Cerebellar nuclear complex (tissue), 1 donor: ENCODE measurements at places on chromosomes 4 and X.

DNA sequence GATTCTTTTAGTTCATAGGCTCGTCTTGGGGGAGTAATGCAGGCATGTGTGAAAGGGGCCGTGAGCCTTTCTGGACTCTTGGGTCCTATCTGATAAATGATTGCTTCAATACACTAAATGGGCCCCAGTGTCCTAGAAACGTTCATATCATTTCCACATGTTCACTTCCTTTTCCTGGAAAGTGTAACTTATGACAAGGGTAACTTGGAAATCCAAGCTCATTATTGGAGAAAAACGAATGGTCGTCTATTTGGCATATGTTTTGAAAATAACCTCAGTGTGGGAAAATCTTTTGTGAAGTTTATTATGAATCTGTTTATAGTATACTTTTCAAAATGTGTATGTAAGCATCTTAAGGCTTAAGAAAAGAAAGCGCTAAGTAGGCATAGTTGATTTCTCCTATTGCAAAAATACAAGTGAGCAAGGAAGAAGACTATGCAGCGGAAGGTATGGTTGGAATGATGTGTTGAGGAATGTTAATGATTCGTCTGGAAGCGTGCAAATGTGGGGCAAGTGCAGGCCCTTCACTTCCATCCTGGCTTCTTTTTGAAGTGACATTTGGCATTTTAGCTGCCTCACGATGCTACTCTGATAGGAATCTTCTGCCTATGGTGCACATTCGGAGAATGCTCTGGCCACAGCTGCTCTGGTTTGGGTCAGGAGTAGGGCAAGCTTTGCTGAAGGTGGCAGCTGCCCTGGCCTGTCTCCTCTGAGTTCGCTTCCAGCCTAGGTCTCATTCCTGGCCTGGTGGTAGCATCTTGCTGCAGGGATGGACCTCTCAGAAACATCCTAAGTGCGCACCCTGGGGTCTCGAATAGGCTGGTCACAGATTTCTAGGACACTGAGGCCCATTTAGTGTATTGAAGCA lies 49.5 kb upstream of the STOX2 start:
- no peak for DNase-seq

GRCh38 chr4:122762966-122763716 lies 30.6 kb downstream of the BBS12 start:
- no peak for DNase-seq

DNA sequence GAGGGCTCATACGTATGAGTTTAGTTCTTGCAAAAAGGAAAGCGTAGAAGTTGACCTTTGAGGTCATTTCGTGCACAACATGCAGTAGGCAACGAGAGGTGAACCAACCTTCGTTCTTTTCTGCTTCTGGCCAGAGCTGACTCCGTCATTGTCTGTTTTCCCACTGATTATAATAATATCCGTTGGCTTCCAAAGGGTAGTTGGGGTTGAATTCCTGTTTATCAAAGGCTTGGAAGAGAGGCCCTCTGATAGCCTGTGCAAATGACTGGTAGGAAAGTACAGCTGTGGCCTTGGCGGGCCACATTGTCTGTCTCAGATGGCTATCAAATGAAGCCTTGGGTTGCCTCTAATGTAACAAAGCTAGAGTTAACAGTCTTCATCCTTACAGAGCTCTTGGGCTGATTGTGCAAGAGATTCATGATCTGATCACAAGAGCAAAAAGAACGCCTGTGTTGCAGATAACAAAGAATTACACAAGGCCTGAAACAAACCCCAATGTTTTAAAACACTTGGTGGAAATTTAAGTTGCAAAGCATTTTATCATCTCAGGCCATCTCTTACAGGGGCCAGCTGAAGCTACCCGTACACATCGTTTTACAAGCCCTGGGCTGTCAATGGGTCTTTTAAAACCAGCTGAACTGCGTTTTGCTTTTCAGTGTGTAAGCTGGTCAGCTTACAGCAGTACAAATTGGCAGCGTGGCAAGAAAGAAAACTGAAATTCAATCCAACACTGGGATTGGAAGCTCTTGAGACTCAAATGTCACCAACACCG lies 46.1 kb upstream of the FAM9C start:
- DNase-seq = no peak

DNA sequence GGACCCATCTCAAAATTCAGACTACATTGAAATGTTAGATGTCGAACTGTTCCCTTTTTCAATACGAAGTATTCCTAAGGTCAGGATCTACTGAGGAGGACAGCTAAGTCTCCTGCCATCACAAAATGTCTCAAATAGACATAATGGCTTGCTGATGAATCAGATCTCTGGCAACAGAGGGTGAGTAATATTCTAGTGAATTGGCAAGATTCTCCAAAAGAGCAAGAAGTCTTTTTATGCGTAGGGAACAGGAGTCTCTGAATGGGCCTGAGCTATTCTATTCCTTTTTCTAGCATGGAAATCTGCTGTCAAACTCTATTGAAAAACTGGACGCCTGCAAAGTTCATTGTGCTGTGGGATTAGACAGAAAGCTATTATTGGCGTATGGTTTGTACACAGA lies 145.4 kb downstream of the FNIP2 start:
- DNase-seq = no peak

DNA sequence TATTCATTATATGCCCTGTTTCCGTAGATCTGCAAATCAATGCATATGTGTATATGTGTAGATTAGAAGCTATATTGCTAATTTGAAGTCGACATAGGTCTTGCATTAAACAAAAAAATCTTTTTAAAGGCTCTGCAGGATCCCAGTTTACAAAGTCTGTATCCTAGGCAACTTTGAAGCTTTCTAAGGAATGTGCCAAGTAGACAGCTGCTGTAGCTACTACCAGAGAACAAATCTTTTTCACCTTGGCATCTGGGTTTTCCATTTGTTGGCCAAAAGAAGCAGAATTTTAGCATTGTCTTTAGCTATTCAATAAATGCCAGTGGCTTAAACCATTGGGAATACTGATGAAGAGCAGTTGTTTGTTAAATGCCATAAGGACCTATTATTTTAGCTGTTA lies 88.0 kb downstream of the NAA11 start:
- DNase-seq = no peak

DNA sequence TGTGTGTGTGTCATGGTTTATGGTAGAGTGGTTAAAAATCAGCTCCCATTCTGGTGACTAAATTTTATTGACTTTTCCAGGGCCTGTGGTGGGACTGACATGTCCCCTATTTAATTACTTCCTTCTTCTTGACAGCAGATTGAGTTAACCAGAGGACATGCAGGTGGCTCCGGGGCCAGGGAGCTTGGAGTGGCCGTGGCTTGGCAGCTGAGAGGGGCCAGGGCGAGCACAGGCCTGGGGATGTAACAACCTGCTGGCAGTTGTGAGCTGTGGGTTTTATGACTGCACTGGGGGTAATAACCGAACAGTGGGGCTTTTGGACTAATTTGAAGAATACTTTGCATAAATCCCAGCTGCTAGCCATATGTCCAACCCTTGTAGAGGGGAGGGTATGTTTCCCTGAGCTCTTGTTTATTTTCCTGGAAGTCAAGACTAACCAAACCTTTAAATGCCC lies 186.0 kb downstream of the MID1IP1 start:
- DNase-seq = no peak

- no peak for DNase-seq
Measured at GRCh38 chrX:81308086-81308829, 106.4 kb downstream of the SH3BGRL start.

GRCh38 chrX:149363965-149364364 lies 141.1 kb downstream of the IDS start:
- DNase-seq = no peak

- DNase-seq = no peak
Measured at GRCh38 chr4:137685357-137685756, 153.1 kb upstream of the PCDH18 start.

- DNase-seq = no peak
Measured at GRCh38 chr4:13907255-13907751, 279.8 kb upstream of the BOD1L1 start.

DNA sequence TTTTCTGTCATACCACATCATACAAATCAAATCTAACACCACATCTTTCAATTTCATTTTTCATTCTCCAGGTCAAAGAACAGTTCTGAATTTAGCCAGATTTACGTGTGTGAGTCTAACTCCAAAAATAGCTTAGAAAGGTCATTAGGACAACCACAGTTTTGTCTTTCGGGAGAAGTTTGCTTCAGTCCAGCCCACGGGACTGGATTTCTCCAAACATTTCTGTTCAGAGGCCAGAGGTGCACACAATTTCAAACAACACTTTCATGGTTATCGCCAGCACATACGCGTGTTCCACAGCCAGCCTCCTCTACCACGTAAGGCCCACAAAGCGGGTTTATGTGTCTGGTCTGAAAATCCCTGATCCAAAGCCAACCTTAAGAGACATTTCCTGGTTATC lies 65.9 kb downstream of the VEGFC start:
- no peak for DNase-seq

DNA sequence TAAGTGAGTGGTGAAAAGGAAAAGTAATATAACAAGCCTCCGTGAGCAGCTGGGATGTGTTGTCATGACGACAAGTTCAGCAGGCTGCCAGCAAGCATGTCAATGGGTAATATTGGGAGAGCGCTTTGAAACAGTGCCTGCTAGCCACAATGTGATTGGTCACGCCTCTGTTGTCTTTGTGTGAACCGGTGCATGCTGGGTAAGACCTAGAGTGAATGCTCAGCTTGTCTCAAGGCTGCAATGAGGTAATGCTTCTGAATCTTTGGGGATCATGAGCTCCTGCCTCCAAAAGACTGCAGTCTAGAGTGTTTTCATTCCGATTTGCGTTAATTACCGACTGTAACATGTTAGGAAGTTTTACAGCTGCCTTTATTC lies 54.9 kb downstream of the STOX2 start:
- DNase-seq = peak; percentile 91

DNA sequence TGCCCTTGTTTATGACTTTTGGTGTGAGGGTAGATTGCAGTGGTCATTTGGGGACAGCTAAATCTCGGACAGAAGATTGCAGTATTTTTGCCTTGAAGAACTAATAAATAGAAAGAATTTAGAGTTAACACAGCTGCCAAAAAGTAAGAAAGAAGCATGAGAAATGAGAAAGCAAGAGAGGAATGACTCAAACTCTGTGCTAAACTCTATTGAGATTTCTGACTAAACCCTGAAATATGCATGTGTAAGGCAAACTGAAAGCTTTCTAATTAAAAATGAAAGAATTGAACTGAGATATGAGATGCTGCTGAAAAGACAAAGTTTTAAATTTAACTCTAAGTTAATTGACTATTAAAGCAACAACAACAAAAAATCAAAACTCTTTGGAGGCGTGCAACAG lies 791.3 kb downstream of the RAB28 start:
- DNase-seq = no peak

DNA sequence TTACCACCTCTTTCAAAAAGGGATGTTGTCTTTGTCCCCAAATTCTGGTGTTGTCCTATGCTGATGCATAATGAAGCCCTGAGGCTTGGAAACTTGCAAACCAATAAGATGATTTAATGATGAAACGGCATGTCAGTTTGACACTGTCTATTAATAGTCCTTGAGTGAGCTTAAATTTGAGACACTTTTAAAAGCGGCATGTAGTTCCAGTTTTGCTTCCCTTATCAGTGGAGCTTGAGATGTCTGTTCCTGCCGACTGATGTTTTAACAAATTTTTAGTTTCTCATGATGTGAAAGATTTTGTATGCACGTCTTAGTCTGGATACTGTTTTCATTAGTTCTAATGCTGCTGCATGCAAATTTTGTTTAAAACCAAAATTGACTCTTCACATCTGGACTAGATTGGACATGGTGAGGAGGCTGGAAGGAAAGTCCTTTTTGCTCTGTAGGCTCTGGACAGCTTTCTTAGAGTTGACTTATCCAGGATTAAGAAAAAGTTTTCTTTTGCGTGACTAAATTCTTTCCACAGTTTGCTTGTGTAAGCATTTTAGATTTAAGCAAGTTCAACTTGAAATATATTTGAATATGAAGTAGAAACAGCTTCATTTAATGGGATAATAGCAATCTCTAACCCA lies 11.7 kb downstream of the C1GALT1C1 start:
- DNase-seq = no peak

GRCh38 chr4:99028187-99028586 lies 32.7 kb downstream of the METAP1 start:
- no peak for DNase-seq

DNA sequence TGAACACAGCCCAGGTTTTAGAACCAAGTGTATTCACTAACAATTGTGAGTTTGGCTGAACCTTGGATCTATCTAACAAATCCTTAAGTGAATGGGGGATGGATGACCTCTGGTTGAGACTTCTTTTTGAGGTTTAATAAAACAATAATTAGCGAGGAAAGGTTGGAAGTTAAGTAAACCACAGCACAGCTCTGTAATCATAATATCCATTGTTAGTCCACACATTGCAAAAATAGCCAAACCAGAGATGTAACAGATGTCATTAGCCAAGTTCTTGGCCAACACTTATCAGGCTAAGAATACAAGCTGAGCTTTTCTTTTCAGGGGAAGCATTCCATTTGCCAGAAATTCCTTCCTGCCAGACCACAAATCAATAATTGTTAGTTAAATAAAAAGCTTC lies 59.1 kb downstream of the FREM3 start:
- DNase-seq = no peak

DNA sequence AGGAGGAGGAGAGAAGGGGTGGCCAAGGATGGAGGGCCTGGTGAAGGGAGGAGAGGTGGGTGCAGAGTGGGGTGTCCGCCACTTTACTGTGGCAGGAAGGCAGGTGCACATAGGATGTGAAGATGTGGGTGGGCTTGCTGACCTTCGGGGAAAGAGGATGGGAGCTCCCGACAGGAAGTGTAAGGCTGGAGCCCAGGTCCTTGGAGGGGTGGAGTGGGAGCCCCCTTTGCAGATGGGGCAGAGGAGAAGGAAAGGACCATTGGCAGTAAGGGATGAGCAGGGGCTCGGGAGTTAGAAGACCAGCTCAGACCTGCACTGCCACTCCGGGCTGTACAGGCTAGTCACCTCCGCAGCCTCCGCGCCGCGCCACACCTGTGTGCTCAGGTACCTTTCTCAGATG lies 89.5 kb downstream of the EVC start:
- DNase-seq = no peak

DNA sequence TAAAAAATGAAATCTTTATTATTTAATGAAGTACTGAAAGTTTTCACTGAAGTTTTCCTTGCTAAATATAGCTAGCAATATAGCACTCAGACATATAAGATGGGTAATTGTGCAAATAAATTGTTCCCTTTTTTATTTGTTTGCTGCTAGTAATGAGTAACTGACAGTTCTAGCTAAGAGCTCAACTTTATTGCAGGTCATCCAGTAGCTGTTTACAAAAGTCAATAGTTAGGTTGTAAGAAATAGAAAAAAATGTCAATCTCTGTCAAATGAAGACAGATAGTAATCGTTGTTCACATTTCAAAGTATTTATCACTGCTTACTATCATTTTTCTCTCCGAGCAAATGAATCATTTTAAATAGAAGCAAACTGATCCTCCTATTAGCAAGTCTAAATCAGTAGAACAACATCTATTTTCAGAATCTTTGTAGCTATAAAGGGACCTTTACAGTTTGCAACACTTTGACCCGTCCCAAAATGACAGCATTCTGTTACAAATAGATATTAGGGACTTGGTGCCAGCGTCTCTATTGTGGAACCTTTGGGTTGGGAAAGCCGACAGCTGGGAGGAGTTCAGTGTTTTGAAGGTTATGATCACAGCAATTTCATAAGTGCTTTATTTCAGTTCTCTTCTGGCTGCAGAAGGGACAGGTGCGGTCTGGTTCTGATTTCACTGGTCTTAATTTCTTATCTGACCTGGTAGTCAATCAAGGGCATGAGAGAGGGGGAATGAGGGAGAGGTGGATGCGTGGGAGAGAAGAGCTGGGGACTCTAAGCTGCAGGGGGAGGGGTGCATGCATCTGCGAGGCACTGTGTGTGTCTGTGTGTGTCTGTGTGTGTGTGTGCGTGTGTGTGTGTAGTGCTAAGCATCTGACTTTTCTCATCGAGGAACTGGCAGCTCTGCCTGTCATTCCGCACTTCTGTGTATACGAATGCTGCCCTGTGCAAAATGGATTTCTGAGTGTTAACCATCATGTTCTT lies 227.9 kb upstream of the PITX2 start:
- no peak for DNase-seq

- no peak for DNase-seq
Measured at GRCh38 chr4:18954538-18954937, 933.0 kb upstream of the LCORL start.
